GM13976 (cell line): ENCODE measurements at places on chromosomes 11 and 22.

DNA sequence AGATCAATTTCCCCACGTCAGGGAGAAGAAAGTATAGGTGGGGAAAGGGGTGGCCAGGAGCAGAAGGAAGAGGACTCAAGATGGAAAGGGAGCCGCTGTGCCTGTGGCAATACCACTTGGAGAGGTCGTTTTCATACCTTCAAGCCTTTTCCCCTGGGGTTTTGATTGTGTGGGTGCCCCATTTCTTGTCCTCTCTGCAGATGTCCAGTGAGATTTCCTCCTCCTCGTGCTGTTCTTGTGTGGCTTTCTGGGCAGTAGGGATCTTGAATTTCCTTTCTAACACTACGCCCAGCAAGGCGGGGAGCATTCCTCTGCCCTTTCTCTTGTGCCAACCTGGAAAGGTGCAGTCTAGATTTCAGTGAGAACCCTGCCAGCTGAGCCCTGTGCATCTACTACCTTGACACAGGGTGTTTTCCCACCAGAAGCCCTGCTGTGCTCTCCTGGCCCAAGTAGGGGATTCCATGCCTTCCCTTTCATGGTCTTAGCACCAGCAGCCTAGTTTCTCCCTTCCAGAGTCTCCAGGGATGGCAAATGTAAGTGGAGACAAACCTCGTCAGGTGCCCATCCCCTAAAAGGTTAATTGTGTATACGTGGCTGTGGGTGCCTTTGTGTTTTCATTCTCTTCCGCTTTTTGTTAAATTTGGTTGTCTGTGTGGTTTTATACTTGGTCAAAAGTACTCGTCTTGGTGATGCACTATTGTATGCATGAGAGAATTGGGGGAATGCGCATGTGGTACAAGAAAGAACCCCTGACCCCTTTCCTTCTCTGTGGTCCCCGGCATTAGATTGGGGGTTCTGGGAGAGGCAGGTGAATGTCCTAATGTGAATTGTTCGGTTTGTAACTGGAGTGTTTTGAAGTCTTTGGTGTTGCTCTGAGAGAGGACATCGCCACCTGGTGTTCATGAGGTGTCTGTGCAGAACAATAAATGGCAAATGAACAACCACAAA lies 71.4 kb upstream of the MPEG1 start:
- peak; percentile 50 for DNase-seq

DNA sequence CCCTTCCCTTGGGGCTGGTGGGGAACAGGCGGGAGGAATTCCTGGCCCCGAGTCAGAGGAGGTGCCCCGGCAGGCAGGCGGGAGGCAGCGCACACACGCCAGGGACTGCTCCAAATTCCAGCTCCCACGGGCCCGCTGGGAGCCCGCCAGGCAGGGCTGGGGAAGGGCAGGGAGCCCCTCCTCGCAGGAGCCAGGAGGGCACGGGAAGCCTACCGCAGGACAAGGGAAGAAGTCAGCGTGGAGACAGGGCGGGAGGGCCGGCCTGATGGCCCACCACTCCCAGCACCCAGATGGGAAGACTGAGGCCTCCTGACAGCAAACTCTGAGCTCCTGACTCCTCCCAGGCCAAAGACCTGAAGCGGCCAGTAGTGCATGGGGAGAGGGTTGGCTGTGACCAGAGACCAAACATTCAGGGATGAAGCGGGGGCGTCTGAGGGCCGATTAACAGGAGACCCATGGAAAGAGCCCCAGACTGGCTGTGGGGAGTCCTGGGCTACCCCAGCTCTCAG lies 22.4 kb downstream of the RPL3 start:
- no peak for DNase-seq

GRCh38 chr22:38315823-38316363 lies 1.3 kb downstream of the CSNK1E start:
- no peak for DNase-seq

- DNase-seq: no peak
These were observed 19.4 kb upstream of the PHOX2A start for GRCh38 chr11:72263361-72263760.

GRCh38 chr11:100761841-100762240 lies 74.8 kb downstream of the ARHGAP42 start:
- no peak for DNase-seq

DNA sequence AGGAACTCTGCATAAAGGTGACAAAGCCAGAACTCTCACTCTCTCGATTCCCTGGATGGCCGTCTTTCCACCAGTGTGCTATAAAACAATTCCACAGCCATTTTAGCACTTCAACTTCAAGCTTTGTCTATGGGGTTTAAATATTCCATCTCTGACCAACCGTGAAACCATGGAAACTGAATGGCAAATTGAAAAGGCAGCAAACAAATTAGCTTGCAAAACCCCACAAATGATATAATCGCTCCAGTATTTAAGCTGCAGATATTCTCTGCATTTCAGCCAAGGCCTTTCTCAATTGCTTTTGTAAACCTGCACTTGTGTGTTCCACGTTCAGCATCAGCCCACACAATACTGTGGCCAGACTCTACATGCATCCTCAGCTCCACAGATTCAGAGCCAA lies 131.7 kb upstream of the ISX start:
- no peak for DNase-seq

GRCh38 chr22:30423959-30424533 lies 1.5 kb upstream of the MTFP1 start:
- DNase-seq: peak; percentile 98

DNA sequence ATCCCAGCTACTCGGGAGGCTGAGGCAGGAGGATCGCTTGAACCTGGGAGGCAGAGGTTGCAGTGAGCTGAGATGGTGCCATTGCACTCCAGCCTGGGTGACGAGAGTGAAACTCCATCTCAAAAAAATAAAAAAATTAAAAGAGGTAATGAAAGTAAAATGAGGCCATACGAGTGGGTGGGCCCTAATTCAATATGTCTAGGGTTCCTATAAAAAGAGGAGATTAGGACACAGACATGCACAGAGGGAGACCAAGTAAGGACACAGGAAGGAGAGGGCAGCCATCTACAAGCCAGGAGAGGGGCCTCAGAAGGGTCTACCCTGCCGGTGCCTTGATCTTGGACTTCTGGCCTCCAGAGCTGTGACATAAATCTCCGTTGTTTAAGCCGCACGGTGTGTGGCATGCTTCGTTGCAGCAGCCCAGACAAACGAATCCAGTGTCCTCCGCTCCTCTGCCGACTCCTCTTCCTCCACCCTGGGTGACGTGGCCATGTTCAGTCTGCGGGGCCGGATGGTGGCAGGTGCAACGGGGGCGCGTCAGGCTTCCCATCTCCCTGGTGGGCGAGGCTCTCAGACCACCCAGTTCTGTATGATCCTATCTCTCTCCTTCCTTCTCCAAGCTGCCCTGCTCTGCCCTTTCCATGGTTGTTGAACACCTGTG lies 51.6 kb upstream of the PARVG start:
- DNase-seq: no peak

- DNase-seq: no peak
These were observed 6.8 kb upstream of the IL17REL start for GRCh38 chr22:50019316-50019715.

GRCh38 chr11:126217491-126217890 lies 5.9 kb downstream of the FAM118B start:
- DNase-seq: no peak

DNA sequence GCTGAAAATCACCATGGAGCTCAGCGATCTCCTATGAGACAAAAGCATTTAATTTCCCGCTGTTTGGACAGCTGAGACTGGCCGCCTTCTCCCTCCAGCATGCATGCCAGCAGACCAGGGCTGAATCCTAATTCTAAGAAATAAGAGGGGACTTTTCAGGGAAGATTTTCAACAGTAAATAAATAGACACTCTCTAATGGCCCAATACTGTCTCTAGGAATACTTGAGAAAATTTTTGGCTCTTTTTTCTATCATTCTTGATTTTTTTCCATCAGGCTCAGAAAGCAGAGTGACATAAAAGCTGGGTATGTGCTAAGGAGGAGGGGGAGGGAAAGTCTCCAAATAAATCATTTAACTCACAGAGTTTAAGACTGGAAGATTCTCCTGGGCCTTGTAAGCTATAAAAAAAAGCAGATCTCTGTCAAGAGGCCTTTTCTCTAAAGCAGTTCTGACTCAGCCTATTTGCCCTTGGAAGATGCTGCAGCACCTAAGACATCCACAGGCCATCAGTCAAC lies 17.6 kb upstream of the SPON1 start:
- DNase-seq: no peak

GRCh38 chr22:49212466-49212865 lies 615.2 kb downstream of the BRD1 start:
- no peak for DNase-seq

- DNase-seq: no peak
These were observed 45.8 kb downstream of the HEPHL1 start for GRCh38 chr11:94066901-94067429.

DNA sequence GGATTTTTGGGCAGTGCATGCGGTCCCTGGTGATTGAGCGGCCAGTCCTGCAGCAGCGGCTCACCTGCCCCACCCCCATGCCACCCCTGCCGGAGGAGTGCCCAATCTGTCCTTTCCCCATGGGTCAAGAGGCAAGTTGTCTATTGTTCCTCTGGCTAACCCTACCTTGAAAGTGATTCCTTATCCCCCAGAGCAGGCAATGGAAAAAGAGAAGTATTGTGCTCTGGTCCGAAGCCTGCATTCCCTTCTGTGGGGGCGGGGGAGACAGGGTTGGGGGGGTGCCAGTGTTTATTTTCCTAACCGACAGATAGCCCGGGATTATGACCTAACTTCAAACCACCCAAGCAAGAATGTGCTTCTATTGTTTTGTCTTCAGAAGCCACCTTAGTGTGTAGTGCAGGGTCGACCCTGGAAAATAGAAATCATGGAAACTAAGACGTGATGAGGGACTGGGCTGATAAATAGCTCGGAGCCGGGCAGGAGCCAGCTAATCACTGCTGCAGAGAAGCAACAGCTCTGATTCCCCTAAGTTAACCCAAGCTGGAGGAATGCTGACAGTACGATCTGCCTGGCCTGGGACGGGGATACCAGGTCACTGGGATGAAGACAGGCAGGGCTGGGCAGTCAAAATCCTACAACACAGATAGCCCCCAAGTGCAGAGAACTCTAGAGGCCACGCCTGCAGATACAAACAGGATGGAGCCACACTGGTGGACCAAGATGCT lies 38.7 kb upstream of the ATXN10 start:
- no peak for DNase-seq

DNA sequence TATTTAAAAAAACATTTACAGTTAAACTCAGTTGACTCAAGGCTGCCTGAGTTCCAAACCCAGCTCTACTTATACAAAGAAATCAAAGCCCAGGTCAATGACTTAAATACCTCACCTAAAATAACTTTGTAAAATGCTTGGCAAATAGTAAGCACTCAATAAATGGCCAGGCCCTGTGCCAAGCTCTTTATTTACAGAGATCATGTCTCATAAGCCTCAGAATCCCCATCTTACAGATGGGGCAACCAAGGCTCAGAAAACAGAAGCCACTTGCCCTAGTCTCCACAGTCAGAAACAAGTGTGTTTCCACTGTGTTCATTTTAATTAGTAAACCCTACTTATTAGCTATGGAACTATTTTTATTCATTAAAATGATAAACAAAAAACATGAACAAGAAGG lies 30.5 kb upstream of the TTC28 start:
- no peak for DNase-seq

- DNase-seq: no peak
These were observed 27.7 kb downstream of the FAM227A start for GRCh38 chr22:38628444-38628843.

DNA sequence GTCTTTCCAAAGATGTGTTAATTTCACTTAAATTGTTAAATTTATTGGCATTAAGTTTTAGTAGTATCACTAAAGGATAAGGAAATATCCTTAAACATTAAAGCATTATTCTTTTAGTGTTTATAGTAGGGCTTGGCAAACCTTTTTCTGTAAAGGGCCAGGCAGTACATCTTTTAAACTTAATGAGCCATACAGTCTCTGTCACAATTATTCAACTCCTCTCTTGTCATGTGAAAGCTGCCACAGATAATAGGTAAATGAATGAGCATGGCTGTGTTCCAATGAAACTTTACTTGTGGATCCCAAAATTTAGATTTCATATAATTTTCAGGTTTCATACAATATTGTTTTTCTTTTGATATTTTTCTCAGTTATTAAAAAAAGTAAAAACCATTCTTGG lies 268.2 kb upstream of the C11orf87 start:
- DNase-seq: no peak

DNA sequence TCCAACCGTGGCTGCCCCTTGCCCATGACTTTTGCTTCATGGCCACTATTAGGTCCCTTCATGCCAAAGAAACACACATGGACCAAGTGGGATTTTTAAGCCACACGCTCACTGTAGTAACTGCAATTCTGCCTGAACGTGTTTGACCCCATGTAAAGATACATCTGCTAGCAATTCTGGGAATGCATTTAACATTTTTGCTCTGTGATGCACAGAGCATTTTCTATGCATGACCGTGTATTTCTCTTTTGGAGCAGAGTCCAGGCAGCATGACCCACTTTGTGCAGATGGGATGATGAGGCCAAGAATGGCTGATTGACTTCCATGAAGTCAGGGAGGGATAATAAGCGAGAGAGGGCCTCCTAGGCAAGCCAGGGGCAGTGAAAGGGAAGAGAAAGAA lies 108.5 kb downstream of the TP53I11 start:
- DNase-seq: no peak

- no peak for DNase-seq
These were observed 226.4 kb downstream of the FAM181B start for GRCh38 chr11:82507288-82507687.

DNA sequence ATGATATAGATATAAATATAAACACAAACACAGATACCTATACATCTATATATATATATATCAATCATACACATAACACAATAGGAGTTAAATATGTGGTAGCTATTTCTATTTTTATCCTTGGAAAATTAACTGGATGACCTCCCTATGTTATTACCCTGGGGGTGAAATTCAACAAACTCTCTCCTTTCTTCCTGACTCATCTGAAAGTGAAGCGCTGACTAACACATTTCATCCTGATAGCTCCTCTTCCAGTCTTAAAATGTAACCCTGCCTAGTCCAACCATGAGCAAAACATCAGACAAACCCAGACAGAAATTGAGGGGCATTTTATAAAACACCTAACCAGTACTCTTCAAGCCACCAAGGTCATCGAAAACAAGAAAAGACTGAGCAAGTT lies 220.6 kb upstream of the ISX start:
- no peak for DNase-seq

GRCh38 chr22:40196628-40197360 lies 19.1 kb downstream of the TNRC6B start:
- DNase-seq: peak; percentile 59

DNA sequence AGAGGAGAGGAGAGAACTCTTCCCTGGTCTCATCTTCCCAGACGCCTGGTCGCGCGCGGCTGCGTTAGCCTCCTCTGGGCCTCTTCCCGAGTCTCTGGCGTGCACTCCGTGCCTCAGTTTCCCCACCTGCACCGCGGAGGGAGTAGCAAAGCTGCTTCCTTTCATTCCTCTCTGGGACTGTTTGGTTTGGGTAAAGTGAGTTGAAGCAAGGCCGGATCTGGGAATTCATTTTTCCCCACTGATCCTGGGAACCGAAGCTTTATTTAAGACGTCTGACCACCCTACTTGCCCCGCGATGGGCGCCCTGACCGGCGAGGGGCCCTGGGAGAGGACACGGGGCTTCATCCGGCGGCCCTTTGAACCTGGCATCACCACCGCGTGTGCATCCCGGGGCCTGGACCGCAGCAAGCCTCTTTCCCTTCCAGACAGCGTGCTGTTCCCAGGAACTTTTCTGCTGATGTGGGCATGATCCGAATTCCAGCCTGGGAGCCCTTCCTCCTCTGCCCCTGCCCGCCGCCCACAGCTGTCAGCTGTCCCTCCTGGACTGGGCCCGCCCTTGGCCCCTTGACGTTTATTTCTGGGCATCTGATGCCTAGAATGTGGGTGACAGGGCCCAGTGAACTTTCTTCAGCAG lies 758 bp downstream of the LDLRAD3 start:
- DNase-seq: peak; percentile 17
